ENCODE measurements at places on chromosomes 6 and 20.

GRCh38 chr6:55208478-55209458, 34.5 kb downstream of the HCRTR2 start:
- DNase-seq: no peak

DNA sequence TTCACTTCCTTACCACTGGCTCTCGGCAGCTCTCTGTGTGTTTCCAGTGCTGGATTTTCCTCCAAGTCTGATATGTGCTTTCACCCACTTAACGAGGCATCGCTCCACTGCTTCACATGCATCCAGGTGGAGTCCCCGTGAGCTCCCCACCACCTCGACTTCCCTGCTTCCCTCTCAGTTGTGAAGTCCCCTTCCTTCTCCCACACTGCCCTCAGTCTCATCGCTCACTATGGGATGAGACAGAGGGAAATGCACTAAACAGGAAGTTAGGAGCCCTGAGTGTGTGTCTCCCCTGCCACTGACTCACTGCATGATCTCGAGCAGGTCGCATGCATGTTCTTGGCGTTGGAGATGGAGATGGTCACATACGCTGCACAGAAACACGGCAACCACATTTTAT, 84.0 kb downstream of the MTHFD1L start:
- DNase-seq: no peak

- DNase-seq: no peak
Measured at GRCh38 chr20:58146081-58146745, 82.2 kb downstream of the ANKRD60 start.

GRCh38 chr6:14417377-14417776, 299.8 kb downstream of the CD83 start:
- no peak for DNase-seq

GRCh38 chr20:7989379-7989778, 30.2 kb downstream of the TMX4 start:
- no peak for DNase-seq

GRCh38 chr6:2194643-2195042, 50.8 kb downstream of the GMDS start:
- no peak for DNase-seq

GRCh38 chr6:113644861-113645575, 212.1 kb upstream of the MARCKS start:
- peak; percentile 28 for DNase-seq

DNA sequence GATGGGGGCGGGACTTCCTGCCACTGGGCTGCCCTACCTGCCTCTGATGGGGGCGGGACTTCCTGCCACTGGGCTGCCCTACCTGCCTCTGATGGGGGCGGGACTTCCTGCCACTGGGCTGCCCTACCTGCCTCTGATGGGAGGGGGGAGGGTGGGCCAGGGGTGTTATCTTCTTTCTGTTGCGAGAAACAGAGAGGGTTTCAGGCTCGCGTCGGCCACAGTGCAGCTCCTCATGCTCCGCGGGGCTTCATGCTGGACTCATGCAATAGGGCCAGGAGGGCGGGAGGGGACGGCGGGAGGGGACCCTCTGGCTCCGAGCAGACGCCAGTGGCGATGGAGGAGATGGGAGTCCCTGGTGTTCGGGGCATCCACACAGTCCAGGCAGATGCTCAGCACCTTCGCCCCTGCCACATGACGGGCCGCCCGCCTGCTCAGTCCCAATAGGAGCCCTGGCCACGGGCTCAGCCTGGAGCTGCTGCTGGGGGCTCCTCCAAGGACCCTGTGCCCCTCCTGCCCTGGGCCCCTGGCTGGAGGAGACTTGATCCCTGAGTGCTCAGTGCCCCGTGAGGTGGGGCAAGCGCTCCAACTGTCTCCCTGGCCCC, 48.8 kb upstream of the CHRNA4 start:
- DNase-seq: no peak

- no peak for DNase-seq
Measured at GRCh38 chr20:440148-440547, 22.2 kb downstream of the TBC1D20 start.

GRCh38 chr6:123716506-123716905, 79.8 kb upstream of the TRDN start:
- no peak for DNase-seq

- no peak for DNase-seq
Measured at GRCh38 chr6:35911871-35912653, 8.8 kb downstream of the SRPK1 start.

- no peak for DNase-seq
Measured at GRCh38 chr20:61954276-61955021, 111.2 kb downstream of the TAF4 start.

- no peak for DNase-seq
Measured at GRCh38 chr20:11740975-11741374, 176.7 kb upstream of the BTBD3 start.

GRCh38 chr6:21556968-21557721, 36.4 kb upstream of the SOX4 start:
- DNase-seq: no peak

DNA sequence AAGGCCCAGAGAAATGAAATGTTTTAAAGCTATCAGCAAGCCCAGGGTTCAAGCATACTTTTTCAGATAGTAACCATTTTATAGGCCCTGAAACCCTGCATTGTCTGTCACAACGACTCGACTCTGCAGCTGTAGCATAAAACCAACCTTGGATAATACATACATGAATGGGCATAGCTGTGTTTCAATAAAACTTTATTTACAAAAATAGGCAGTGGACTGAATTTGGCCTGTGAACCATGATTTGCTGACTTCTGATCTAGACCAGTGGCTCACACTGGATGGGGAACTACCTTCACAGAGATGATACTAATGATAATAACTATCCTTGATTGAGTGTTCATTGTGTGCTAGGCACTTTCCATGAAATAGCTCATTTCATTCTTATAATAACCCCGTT, 97.3 kb upstream of the ZNFX1 start:
- no peak for DNase-seq

DNA sequence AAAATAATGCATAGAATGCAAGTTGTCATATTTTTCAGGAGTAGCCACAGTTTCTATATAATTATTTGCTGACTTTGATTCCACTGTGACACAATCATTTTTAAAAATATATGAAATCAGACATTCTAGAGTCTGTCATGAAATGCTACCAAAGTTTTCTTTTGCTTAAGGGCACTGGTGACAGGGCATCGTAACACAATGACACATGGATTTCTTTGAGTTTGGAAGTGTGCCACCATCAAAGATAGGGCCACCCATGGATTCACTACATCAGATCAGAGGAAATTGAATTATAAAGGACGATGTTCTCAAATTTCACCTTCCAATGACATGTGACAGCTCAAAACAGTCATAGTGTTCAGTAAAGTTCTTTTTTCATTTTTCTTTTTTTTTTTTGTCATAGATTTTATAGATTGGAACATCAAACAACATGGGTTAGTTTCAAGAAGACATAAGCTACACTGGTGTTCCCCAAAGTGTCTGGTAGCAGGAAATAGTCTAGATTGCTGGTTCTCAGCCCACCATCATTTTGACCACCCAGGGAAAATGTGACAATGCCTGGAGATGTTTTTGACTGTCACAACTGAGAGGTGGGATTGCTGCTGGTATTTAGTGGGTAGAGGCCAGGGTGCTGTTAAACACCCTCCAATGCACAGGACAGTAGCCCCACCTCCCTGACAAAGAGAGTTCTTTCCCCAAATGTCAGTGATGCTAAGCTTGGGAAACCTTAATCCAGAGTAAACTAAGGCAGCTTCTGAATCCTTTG, 123.8 kb upstream of the DOK5 start:
- DNase-seq: no peak

DNA sequence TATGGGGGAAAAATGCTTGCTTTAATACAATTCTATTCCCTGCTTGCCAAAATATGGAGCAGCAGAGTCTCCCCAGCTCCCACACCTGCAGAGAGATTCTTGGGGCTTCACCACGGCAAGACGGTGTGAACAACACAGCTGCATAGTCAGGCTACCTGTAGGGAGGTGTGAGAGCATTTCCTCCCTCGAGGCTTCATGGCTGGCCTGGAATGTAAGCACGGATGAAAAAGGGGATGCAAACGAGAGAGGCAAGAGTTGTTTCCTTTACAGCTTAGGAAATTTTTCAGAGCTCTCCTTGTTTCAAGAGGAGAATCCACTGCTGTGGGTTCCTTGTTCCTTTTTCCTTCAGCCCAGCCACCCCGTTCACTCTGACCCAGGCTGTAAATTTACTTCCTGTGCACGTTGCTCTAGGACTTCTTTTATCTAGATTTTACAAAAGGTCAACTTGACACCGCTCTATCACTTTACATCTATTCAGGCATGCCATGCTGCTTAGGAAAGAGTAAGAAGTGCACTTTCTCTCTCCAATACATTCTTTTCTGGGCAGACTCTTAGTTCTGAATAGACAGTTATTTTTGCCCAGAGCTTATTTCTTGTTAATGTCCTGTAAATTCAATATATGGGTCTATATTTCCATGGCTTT, 197.1 kb downstream of the KHDC1L start:
- DNase-seq: no peak

DNA sequence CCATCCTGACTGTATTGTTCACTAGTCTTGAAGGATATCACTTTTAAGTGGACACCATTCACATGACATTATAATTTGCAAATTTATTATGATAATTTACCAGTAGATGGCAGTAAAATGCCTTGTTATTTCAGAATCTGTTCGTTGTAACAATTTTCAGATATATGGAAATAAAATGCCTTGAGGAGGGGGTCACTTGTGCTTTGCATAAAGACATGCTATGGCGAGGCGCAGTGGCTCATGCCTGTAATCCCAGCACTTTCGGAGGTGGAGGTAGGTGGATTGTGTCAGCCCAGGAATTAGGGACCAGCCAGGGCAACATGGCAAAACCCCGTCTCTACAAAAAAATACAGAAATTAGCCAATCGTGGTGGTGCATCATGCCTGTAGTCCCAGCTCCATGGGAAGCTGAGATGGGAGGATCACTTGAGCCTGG, 9.0 kb upstream of the NCOA6 start:
- peak; percentile 10 for DNase-seq

DNA sequence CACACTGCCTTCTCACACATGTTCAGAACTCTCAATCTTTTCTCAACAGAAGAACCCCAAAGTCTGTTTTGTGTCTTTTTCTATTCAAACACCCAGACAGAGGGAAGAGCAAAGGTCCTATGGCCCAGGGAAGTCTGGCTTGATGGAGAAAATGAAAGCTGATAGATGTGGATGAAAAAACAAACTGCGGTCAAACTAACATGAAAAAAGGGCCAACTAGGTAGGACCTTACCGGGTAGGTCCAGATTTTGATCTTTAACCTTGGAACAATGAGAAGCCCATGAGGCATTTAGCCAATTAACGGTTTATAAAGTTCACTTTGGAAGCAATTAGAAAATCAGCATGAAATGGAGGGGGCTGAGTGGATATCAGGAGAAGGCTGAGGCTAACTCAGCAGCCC, 507.7 kb upstream of the SLC35B3 start:
- no peak for DNase-seq

- DNase-seq: peak; percentile 2
Measured at GRCh38 chr6:129030215-129030614, 147.3 kb downstream of the LAMA2 start.

DNA sequence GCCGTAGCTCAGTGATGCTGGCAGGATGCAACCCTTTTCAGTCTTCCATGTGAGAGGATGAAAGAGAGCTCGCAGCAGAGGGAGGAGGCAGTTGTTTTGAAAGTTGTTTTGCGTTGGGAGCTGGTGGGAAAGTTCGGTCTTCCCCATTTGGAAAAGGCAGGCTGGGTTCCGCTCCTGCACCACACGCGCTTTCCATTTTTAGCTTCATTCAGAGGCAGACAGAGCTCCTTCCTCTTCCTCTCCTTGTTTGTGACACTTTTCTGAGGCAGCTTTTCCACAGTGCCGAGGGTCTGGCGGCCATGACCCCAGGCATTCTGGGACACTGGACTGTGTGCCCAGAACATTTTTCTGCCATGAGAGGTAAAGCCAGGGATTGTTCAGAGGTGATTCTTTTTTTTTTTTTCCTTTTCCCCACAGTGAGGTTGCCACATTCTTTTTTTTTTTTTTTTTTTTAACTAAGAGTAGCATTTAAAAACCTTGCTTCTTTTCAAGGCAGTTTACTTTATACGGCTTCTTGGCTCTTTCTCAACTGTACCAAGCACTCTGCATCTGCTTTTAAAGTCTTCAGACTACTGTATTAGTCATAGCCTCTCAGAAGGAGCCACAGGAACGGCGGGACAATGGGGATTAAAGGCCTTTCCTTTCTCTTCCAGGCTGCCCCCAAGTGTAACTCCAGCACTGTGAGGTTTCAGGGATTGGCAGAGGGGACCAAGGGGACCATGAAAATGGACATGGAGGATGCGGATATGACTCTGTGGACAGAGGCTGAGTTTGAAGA, 1.6 kb downstream of the PRDM1 start:
- peak; percentile 53 for DNase-seq

DNA sequence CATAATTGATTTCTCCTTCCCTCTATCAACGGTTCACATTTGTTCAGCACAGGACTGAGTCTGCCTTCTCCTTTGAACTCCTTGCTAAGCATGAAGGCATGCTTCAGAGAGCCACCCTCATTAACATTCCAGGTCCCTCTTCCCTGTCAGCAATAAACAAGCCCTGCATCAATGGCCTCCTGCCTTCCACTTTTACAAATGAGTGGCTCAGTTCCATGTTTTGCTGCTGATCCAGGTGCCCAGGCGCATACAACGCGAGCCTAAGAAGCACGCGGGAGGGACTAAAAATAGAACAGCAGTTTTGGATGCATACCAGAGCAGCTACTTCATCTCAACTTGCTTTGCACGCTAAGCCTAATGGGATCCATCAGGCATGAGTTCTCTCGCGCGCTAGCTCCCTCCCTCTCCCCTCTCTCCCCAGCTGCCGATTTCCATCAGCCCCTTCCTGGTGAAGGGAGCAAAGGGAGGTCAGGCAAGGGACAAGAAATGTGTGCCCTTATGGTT, 53.4 kb downstream of the TRAF3IP2 start:
- DNase-seq: peak; percentile 89

- DNase-seq: peak; percentile 71
Measured at GRCh38 chr6:14799928-14800327, 445.9 kb upstream of the JARID2 start.

- no peak for DNase-seq
Measured at GRCh38 chr6:14059791-14060436, 57.7 kb upstream of the CD83 start.

DNA sequence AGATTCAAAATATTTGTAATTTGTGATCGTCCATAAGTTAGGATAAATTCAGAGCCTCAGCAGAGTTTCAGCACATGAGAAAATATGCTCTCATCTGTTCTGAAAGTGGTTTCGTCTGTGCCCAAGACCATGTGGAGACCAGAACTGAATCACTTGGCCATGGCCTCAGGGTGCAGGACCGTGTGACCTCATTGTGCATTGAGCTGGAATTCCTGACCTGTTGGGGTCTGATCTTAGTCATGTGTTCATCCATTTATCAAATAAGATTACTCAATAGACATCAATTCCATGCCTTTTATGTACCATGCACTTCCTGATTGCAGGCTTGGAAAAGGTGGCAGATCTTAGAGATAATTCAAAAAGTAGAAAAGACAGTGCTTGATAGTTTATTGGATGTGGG, 680.5 kb downstream of the QKI start:
- DNase-seq: no peak

DNA sequence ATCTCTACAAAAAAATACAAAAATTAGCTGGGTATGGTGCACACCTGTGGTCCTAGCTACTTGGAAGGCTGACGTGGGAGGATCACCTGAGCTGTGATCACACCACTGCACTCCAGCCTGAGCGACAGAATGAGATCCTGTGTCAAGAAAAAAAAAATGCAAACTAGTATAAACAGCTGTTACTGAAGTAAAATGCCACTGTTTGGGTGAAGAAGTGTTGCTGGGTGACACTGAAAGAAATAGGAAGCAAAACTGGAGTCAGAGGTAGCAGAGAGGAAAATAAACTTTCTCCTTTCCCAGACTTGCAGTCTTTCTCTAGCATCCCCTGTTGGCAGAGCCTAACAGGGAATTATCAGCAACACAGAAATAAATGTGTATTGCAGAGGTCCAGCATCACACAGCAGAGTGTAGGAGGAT, 241.2 kb upstream of the PREP start:
- no peak for DNase-seq
